ENCODE measurements at places on chromosomes 1 and 21. TPM values are rescaled to one million over a fixed set of nuclear protein-coding genes. Genes with fewer than 3 reads are reported as not detected.

Gene RNU1-4
- under 0.01 TPM for total RNA-seq

Gene FAM163A
- total RNA-seq, result not detected

DNA sequence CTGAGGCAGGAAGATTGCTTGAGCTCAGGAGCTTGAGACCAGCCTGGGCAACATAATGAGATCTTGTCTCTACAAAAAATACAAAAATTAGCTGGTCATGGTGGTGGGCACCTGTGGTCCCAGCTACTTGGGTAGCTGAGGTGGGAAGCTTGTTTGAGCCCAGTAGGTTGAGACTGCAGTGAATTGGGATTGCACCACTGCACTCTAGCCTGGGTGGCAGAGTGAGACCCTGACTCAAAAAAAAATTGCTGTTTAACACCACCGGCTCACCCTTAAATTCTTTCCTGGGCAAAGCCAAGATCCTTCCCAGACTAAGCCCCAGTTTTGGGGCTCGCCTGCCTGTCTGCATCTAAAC lies 6.6 kb upstream of the NSUN4 start:
- DNase-seq, result no peak

Gene IL20
- not detected for total RNA-seq

DNA sequence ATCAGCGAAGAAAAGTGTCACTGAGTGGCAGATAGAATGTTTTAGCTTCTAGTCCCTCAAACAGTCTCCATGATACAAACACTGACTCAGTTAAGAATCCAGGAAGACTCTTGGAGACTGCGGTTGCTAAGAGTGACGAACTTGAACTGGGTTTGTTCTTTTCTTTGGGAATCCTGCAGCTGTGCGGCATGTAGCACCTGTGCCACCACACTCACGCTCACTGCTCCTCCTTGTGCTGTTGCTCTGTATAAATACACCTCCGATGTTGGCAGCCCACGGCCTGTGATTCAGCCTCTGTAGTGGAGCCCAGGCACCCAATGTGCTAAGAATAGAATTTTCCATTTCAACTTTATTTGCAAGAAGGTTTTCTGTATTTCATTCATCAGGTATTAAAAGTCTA lies 5.5 kb upstream of the PPIE start:
- DNase-seq, result no peak
